ENCODE measurements at places on chromosomes 3 and 15.

- DNase-seq = no peak
Observed at GRCh38 chr3:178850450-178851190, 221.0 kb downstream of the ZMAT3 start.

DNA sequence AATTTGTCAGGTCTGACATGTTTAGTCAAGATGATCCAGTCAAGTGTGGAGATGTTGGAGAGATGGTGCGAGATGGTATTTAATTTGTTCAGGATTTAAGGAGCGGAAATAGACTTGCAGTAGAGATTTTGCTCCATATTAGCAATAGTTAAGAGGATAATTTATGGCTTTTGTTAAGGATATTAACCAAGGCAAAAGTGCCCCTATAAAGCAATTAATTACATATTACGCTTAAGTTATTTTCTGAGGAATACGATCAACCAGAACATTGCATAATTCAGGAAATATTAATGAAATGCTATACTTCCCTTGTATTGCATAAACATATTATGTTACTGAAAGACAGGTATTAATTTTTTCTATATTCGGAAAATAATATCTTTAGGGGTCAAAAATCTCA is 83.9 kb downstream of the ZIC1 start:
- no peak for DNase-seq

GRCh38 chr15:64749167-64749566 is 26.2 kb downstream of the RBPMS2 start:
- DNase-seq = no peak

DNA sequence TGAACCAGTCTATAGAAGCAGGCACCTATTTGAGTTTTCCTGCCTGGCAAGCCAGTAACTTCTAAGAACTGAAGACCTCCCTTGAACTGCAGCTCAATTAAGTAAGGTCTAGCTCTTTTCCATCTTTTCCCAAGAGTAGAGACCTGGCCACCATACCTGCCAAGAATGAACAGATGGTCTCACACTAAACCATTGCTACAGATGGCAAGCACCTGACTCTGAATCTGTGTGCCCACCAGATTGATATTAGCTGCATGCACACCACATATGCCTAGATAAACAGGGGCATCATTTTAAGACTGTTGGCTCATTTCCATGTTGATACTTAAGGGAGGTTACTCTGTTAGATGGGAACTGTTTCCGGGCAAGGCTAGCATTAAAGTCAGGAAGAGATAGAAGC is 34.8 kb upstream of the GSK3B start:
- no peak for DNase-seq

DNA sequence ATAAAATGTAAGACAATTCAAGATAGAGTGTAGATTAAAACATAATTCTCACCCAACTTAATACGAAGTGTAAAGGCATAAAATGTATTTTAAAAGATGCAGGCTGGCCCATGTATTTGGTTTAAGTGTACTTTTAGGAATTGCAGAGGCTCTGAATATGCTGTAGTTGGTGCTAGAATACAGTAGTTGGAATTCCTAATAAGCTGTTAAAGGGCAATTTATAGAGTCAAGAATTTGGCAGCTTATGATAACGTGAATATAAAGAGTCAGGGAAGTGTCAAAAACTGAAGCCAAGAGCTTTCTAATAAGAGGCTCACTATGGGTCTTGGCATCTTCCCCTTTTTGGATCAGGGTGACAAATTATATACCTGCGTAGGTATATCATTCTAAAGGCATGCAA is 36.5 kb downstream of the ADAMTS9 start:
- no peak for DNase-seq

- no peak for DNase-seq
Observed at GRCh38 chr15:92157666-92158298, 235.9 kb upstream of the ST8SIA2 start.

- DNase-seq = no peak
Observed at GRCh38 chr15:52698514-52698913, 19.3 kb upstream of the ATOSA start.

DNA sequence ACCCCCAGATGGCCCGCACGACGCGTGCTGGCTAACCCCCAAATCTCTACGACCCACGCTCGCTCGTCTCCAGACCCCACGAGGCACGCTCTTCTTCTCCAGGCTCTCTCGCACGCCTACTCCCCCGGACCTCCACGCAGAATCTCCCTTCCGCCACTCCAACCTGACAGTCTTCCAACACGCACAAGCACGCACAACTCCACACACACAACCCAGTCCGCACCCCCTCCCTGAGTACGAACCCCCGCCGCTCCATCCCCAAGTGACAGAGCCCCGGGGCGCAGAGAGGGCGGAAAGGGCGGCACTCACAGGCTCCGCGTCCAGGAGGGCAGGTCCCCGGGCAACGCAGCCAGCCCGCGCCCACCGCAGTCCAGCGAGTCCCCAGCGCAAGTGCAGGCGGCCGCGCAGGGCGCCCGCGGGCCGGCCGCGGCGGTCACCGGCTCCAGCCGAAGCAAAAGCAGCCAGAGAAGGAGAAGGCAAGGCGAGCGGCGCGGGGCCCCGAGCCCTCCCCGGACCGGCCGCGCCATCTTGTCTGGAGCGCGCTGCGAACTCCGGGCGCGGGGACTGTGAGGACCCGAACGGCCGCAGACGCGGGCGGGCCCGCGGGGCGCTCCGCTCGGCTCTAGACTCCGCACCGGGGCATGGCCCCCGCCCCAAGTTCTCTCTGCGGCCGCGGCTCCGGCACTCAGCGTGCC is 794 bp downstream of the LRIG1 start:
- DNase-seq = no peak

- no peak for DNase-seq
Observed at GRCh38 chr3:106985721-106986120, 391.5 kb upstream of the CCDC54 start.

- DNase-seq = no peak
Observed at GRCh38 chr15:68183616-68184315, 21.4 kb downstream of the CALML4 start.

DNA sequence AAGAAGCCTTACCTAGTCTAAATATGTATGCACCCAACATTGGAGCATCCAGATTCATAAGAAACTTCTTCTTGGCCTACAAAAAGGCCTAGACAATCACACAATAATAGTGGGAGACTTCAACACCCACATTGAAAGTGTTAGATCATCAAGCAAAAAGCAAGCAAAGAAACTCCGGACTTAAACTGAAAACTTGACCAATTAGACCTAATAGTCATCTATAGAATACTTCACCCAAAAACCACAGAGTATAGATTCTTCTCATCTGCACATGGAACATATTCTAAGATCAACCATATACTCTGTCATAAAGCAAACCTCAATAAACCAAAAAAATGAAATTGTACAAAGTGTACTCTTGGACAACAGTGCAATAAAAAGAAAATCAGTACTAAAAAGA is 22.3 kb upstream of the OR5K4 start:
- no peak for DNase-seq

Measured in stimulated activated CD4-positive, alpha-beta T cell treated with anti-CD3 and anti-CD28 coated beads, Interleukin-1b, Interleukin-23, amount 100 ng/mL, for 24 hours (primary cell).